ENCODE measurements at places on chromosomes 16 and 17.

DNA sequence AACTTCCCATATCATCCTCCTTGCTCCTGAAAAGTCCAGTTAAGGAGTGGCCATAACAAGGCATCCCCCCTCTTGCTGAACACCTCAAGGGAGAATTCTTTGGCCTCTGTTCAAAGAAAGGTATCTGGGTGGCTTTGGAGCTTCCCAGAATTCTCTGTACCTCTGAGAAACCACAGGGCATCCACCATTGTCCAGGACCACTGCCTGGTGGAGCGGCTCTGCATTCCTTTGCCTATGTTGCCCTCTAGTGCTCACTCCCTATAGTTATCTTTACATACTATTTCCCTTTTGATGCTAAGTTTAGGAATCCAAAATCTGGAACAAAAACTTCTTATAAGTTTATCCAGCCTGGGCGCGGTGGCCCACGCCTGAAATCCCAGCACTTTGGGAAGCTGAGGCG lies 30.3 kb downstream of the CHD9NB start:
- DNase-seq, result peak; percentile 52

- DNase-seq, result no peak
Observed at GRCh38 chr16:7601100-7601499, 268.5 kb downstream of the RBFOX1 start.

- DNase-seq, result no peak
Observed at GRCh38 chr16:11377154-11377553, 31.9 kb downstream of the RMI2 start.

- peak; percentile 78 for DNase-seq
Observed at GRCh38 chr17:44900894-44901293, 1.6 kb upstream of the EFTUD2 start.

DNA sequence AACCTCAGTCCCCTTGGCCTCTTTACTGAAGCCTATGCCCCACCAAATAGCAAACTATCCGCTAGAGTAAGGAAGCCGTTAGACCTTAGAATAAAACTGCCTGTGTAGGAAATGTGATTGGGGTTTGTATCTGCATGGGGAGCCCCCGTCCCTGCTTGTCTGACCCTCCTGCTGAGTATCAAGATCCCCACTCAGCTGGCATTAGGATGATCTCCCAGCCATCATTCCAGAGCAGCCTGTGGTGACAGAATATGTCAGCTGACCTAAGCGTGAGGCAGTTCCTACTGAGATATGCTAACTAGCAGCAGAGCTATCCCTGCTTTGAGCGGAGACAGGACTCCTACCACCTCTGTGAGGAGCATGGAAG lies 645 bp upstream of the GFOD2 start:
- DNase-seq, result peak; percentile 55

- DNase-seq, result peak; percentile 67
Observed at GRCh38 chr16:84013787-84014569, 28.6 kb downstream of the SLC38A8 start.
